ENCODE measurements at places on chromosomes 6 and 20. TPM values are rescaled to one million over a fixed set of nuclear protein-coding genes. Genes with fewer than 3 reads are reported as not detected.

The NRM gene
- 16.5 TPM for polyA plus RNA-seq

The XKR7 gene
- 0.81 TPM for polyA plus RNA-seq

The ZNF334 gene
- polyA plus RNA-seq: 29.6 TPM

The MLN gene
- polyA plus RNA-seq: 154 TPM

The UBD gene
- polyA plus RNA-seq: 8.1 TPM

The EPPIN gene
- not detected for polyA plus RNA-seq

The CLPSL1 gene
- not detected for polyA plus RNA-seq

The ME1 gene
- 11.9 TPM for polyA plus RNA-seq

- H3K27ac ChIP-seq: no peak overlapping the region
Measured at GRCh38 chr6:30013291-30013922, 47.7 kb upstream of the POLR1H start.

GRCh38 chr20:57166568-57167291 lies 99.7 kb downstream of the BMP7 start:
- no peaks in the 10 kb centered on the region for H3K27me3 ChIP-seq
- no peak overlapping the region for H3K4me3 ChIP-seq
- DNase-seq: no peak
- H3K36me3 ChIP-seq: no peaks in the 10 kb centered on the region
- no peak overlapping the region for H3K27ac ChIP-seq
- H3K4me1 ChIP-seq: no peaks in the 10 kb centered on the region

DNA sequence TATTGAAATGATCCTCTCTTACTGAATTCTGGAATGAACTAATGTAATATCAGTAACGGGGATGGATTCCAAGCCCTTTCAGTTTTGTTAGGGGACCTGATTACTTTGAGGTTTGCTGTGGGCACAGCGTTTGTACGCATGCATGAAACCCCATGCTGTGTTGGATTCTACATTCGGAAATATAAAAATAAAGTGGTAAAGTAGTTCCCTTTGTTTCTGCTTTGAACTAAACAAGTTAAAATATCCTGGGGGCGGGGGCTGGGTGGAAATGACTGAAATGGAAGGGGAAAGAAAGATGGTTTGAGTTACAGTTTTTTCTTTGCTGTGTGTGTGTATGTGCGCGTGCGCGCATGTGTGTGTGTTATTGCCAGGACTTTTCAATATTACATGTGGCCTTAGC lies 196.5 kb upstream of the OPRM1 start:
- no peak overlapping the region for H3K27ac ChIP-seq
- H3K4me3 ChIP-seq: no peak overlapping the region
- DNase-seq: no peak
- no peaks in the 10 kb centered on the region for H3K27me3 ChIP-seq
- H3K4me1 ChIP-seq: no peaks in the 10 kb centered on the region

DNA sequence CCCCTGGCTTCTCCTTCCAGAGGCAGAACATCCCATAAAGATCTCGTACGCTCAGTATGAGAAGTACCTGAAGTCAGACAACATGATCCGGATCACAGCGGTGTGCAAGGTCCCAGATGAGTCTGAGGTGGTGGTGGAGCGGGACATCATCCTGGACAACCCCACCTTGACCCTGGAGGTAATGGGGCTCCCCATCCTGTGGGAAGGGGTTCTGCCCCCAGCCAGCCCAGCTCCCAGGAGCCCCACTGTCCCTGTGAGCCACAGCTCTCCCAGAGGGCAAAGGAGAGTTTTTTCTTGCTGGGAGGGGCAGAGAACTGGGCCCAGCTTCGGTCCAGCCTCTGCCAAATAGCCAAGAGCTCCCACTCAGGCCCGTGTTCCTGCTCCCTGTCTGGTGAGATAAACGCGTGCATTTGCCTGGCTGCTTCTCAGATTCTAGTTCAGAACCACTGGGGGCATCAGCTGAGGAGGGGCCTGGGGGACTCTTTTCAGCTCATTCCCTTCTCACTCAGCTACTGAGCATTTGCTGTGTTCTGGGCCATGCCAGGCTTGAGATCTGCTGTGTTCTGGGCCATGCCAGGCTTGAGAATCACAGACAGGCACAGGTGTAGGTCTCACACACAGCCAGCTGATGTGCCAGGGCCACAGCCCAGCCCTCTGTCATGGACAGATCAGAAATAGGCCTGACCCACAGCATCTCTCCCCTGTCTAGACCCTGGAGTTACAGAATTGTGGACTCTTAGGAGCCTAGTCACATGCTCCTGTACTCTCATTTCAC lies 39.5 kb downstream of the TGM3 start:
- H3K36me3 ChIP-seq: no peaks in the 10 kb centered on the region
- H3K27ac ChIP-seq: no peak overlapping the region
- H3K4me3 ChIP-seq: no peak overlapping the region
- DNase-seq: no peak

DNA sequence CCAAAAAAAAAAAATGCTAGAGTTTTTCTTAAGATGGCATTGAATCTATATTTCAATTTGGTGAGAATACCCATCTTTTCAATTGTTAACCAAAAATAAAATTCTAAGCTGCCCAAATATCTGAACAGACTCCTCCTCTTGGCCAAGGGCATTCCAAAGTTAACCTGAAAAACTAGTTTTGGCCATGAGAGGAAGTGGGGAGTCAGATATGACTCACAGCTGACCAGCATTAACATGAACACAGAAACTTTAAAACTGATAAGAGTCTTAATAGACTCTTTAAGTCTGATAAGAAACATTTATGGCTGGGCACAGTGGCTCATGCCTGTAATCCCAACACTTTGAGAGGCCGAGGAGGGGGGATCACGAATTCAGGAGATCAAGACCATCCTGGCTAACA lies 171.3 kb downstream of the FAXC start:
- H3K27me3 ChIP-seq: no peaks in the 10 kb centered on the region
- H3K4me3 ChIP-seq: no peak overlapping the region
- H3K27ac ChIP-seq: no peak overlapping the region
- no peak for DNase-seq
- no peaks in the 10 kb centered on the region for H3K4me1 ChIP-seq

DNA sequence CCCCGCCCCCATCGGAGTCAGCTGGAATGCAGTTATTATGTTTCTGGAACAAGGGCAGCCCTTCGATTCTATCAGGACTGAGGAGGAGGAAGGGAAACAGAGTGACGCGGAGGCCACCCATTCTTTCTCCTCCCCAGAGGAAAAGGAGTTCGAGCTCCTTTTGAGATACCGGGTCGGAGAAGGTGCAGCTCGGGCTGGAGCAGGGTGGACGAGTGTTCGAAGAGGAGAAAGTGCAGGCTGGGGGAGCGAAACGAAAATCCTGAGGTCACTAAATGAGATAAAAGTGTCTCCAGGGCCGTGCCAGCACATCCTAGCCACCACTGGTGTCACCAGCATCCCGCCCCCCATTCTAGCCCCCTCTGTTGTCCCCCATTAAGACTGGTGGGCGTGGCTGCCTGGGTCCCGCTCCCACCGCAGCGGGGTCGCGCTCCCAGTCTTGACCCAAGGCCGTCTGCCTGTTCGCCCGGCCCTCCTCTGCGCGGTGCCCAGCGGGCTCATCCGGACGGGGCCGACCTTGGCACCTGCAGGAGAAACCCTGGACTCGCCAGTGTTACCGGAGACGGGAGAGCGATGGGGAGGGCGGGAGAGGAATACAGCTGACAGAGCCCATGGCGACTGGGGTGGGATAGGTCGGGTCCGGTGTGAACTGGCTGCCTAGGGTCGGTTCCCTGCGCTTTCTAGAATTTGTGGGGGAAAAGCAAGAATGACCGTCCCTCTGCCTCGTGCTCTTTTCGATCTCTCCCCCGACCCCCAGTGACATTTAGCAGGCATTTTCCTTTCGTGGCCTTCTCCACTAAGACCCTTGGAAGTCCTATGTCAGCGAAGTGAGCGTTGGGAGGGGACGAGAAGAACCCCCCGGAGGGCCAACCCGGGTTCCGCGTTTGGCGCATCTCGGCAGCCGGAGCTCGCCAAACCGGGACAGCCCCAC lies 16.2 kb downstream of the FOXA2 start:
- no peaks in the 10 kb centered on the region for H3K36me3 ChIP-seq
- peaks cover 88% of the 10 kb centered on the region for H3K27me3 ChIP-seq
- H3K4me3 ChIP-seq: no peak overlapping the region
- no peak for DNase-seq
- no peak overlapping the region for H3K27ac ChIP-seq
- H3K4me1 ChIP-seq: no peaks in the 10 kb centered on the region

DNA sequence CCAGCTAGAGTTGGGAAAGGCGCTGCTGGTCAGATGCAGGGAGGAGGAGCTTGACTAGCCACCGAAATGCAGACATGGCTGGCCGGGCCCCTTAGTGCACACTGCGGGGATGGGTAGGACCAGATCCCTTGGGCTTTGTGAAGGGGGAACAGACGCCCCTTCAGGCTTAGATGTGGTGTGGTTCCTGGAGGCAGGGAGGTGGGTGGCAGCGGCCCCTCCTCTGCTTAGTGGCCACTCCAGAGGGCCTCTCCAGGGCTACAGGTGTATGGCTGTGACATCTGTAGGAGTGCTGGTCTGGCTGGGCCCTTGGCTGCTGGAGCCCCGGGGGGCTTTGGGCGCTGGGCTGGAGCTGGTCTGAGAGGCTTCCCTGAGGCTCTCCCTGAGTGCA lies 5.9 kb downstream of the CCND3 start:
- H3K36me3 ChIP-seq: peaks cover 61% of the 10 kb centered on the region
- peak overlapping the region; percentile 29 for H3K27ac ChIP-seq

DNA sequence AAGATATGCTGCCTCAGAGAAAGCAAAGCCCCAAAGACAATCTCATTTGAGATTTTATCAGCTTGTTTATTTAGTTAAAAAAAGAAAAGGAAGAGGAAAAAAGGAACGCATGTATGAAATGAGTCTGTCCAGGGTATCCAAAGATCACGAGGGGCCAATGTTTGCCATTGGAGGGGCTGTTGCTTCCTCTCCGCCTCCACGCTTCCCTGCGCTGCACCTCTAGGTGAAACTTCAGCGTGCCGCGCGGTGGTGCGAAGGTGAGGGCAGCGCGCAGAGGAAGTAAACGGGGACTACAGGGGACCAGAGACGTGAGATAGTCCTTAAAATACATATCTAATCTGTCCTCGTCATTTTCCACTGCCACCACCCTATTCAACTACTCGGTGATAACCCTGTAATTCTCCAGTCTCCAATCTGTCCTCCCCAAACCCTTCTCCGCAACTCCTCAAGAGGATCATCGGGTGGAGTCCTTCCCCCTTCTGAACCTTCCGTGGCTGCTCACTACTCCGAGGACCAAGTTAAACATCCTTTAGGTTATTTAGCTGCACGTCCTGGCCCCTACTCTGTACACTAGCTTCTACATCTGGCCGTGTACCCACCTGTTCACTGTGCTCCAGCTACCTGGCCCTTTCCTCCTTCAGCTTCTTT lies 1.1 kb upstream of the DCBLD1 start:
- peak overlapping the region; percentile 53 for H3K4me3 ChIP-seq
- H3K4me1 ChIP-seq: peaks cover 24% of the 10 kb centered on the region
- H3K27me3 ChIP-seq: no peaks in the 10 kb centered on the region
- H3K27ac ChIP-seq: peak overlapping the region; percentile 71

DNA sequence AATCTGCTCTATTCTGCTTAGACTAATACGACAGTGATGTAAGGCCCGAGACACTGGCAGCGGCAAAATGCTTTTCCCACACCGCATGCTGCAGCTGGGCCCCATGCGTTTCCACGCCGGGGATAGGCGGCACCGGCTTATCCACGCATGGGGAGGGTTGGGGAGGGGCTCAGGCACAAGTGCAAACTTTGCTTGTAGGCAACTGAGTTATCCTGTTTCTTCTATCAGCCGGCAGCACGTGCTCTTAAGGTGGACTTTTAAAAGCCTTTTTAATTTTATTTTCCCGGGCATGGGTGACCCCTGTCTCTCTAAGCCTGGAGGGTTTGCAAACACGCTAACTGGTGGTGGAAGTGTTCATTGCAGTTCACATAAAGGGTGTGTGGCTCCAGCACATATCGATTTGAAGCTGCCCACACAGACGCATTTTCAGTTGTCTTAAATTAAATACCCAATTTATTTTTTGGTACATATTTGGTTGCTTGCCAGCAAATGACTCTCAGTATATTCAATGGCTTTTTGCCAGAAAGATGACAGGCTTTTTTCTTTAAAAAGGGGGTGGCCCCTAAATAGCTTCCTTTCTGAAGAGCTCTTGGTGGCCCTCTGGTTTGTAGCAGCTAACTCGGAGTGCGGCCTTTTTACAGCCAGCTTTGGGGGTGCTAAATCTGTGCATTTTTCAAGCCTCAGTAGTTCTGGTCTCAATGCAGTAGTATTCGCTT lies 561.8 kb upstream of the AGPAT4 start:
- H3K27me3 ChIP-seq: no peaks in the 10 kb centered on the region
- H3K27ac ChIP-seq: no peak overlapping the region
- no peak overlapping the region for H3K4me3 ChIP-seq
- no peaks in the 10 kb centered on the region for H3K36me3 ChIP-seq

- H3K4me3 ChIP-seq: no peak overlapping the region
- H3K36me3 ChIP-seq: no peaks in the 10 kb centered on the region
- DNase-seq: no peak
- H3K27ac ChIP-seq: no peak overlapping the region
- H3K4me1 ChIP-seq: no peaks in the 10 kb centered on the region
- no peaks in the 10 kb centered on the region for H3K27me3 ChIP-seq
Measured at GRCh38 chr6:19755181-19755580, 82.0 kb upstream of the ID4 start.

DNA sequence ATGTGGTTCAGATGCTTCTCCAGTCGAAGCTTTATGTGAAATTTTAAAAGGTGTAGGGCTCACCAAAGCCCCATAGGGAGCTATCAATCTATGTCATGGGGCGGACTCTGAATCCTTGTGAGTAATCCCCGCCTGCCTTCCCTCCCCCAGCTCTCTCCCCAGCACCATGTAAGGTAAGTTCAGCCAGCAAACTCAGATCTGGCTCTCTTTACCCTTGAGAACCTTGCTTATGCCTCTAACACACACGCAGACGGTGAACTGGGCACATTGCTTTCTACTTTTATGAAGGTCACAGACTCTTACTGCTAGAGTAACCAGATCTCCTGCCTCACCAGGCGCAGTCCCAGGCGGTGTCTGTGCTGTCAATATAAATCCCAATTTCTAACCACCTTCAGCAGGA lies 82.6 kb upstream of the CNKSR3 start:
- H3K4me1 ChIP-seq: peaks cover 17% of the 10 kb centered on the region
- H3K36me3 ChIP-seq: no peaks in the 10 kb centered on the region
- no peak for DNase-seq

DNA sequence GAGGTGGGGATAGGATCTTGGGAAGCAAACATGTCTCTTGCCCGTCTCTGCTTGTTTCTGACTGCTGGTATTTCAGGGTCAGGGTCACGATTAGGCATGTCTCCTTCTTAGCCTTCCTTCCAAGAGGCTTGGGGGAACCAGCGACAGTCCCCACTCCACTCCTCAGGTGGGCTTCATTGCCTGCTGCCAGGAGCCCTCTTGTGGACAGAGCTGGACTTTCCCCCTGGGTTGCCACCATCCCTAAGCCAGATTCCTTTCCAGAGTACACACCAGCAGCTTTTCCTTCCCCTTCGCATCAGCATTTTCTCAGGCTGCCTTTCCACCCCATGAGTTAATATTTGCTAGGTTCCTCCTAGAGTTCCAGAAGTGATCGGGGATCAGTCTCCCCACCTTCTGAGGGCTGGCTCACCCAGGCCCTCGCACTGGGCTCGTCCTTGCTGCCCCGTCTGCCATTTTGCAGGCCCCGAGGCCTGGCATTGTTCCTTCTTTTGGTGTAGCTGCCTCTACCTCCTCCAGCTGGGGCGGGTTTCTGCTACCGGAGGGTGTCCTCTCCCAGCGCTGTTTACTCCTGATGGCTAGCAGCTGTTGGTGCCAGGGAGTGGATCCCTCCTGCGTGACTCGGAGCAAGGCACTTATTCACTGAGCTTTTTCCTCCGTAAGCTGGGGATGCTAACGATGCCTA lies 8.8 kb upstream of the C20orf144 start:
- H3K4me3 ChIP-seq: no peak overlapping the region
- H3K36me3 ChIP-seq: peaks cover 23% of the 10 kb centered on the region
- peaks cover 37% of the 10 kb centered on the region for H3K4me1 ChIP-seq
- H3K27ac ChIP-seq: peak overlapping the region; percentile 82
- DNase-seq: peak; percentile 83

Measured in large intestine (tissue), 12 donors.